IMR-90 (cell line): ENCODE measurements at places on chromosomes 2 and 18. TPM values are rescaled to one million over a fixed set of nuclear protein-coding genes. Genes with fewer than 3 reads are reported as not detected.

- H3K27me3 ChIP-seq: peaks cover 85% of the 10 kb centered on the region
- peaks cover 2% of the 10 kb centered on the region; the same call in 1 of the 2 replicates for H3K4me1 ChIP-seq
- no peak overlapping the region for H3K4me3 ChIP-seq
- H3K36me3 ChIP-seq: no peaks in the 10 kb centered on the region
Observed at GRCh38 chr2:72914206-72914559, 3.1 kb upstream of the EMX1 start.

- H3K4me3 ChIP-seq: peak within 1 kb of the TSS; percentile 69
- H3K36me3 ChIP-seq: no peaks in the 10 kb centered on the region
- DNase-seq: peak; percentile 84
- peak within 1 kb of the TSS; percentile 16; the same call in 1 of the 2 replicates for H3K27ac ChIP-seq
- H3K27me3 ChIP-seq: peaks cover 35% of the 10 kb centered on the region
- H3K4me1 ChIP-seq: peaks cover 6% of the 10 kb centered on the region
Observed at GRCh38 chr18:26548415-26549262, at the start of gene KCTD1. KCTD1 (minus strand) TSS chr18:26548553; CDS start chr18:26548536, 17 bp downstream.

GRCh38 chr2:15731213-15731888 is 139.7 kb downstream of the DDX1 start:
- no peak overlapping the region for H3K27ac ChIP-seq
- DNase-seq: no peak
- peaks cover 18% of the 10 kb centered on the region for H3K27me3 ChIP-seq
- H3K36me3 ChIP-seq: no peaks in the 10 kb centered on the region
- H3K4me3 ChIP-seq: no peak overlapping the region

MC4R gene
- total RNA-seq: 0.18 and 0.28 TPM in 2 replicates

DNA sequence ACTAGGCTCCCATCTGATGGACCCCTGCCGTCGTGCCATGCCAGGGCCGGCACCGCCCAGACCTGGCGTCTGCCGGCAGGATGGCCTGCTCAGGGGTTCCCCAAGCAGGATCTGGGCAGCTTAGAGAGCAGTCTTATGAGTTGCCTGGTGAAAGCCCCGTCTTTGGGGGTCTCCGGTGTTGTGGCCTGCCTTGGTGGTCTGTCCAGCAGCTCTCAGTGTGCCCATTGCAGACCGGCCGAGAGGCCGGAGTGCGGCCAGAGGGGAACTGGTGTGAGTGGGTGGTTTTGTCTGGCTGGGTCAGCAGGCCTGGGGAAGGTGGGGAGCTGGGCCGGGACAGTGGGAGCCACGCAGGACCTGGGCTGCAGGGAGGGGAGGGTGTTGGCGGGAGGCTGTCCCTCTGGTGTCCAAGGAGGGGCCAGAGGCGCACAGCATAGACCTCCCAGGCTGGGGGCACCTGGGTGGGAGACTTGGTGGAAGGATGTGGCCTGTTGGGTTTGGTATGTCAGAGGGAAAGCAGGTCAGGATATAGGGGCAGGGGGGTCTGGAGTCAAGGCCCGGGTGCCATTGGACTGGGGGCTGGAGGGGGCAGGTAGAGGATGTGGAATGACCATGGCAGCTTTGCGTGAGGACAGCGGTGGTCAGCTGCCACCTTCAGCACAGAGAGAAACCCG is 16.5 kb downstream of the GPC1 start:
- H3K27me3 ChIP-seq: no peaks in the 10 kb centered on the region
- H3K4me3 ChIP-seq: peak overlapping the region; percentile 62; the same call in 1 of the 2 replicates
- DNase-seq: no peak
- H3K36me3 ChIP-seq: no peaks in the 10 kb centered on the region
- H3K4me1 ChIP-seq: peaks cover 25% of the 10 kb centered on the region
- H3K27ac ChIP-seq: no peak overlapping the region; the same call in 1 of the 2 replicates

DNA sequence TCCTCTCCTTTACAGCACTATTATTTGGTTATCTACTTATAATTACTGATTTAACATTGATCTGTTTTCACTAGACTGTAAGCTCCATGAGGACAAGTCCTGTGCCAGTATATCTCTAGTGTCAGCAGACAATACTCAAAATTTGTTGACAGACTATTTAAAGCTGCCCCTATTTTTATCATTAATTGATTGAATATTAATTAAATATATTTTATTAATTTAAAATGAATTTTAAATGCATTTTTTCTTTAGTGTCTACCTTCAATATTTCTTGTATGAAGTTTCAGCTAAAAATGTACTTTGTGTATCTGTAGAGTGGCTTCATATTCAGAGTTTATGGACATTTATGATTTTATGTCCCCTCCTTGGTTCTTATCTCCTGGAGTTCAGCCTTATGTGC is 26.4 kb upstream of the FHOD3 start:
- peaks cover 8% of the 10 kb centered on the region; the same call in 1 of the 2 replicates for H3K36me3 ChIP-seq
- no peak overlapping the region for H3K27ac ChIP-seq
- no peaks in the 10 kb centered on the region for H3K27me3 ChIP-seq
- no peak overlapping the region for H3K4me3 ChIP-seq
- no peak for DNase-seq
- H3K4me1 ChIP-seq: no peaks in the 10 kb centered on the region

RUFY4 gene
- not detected in 2 replicates for total RNA-seq

DNA sequence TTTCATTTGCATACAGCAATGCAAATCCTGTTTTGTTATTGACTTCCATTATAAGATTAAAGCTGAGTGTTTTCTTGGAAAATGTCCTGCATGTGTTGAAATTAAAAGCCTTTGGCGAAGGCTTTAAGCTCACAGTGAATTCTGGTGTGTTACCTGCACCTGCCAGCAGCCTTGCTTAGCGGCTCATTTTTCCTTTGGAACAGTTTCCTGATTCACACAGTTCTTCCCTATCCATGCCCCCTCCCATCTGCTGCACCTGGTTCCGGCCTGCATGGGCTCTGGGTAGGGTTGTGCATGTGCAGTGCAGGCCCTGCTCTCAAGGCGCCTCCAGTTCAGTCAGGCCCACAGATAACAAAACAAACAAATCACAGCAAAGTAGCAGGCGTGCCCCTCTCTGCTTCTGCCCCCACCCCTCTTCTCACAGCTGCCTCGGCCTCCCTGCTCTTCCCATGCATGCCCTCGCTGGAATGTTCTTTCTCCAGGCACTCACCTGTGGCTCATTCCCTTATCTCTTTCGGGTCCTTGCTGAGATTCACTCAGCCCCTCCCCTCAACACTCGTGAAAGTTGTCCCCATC is 15.8 kb downstream of the MTCL1 start:
- peaks cover 13% of the 10 kb centered on the region for H3K4me1 ChIP-seq
- no peak overlapping the region for H3K4me3 ChIP-seq
- DNase-seq: no peak
- H3K27me3 ChIP-seq: no peaks in the 10 kb centered on the region
- no peak overlapping the region for H3K27ac ChIP-seq

- H3K27ac ChIP-seq: peak overlapping the region; percentile 86
- no peak overlapping the region for H3K4me3 ChIP-seq
- no peak for DNase-seq
- H3K4me1 ChIP-seq: peaks cover 25% of the 10 kb centered on the region
- H3K27me3 ChIP-seq: no peaks in the 10 kb centered on the region
Observed at GRCh38 chr18:61991836-61992235, 99.0 kb upstream of the RNF152 start.
